Osteocyte (in vitro differentiated cells): ENCODE measurements at places on chromosomes 3 and 15. TPM values are rescaled to one million over a fixed set of nuclear protein-coding genes. Genes with fewer than 3 reads are reported as not detected.

DNA sequence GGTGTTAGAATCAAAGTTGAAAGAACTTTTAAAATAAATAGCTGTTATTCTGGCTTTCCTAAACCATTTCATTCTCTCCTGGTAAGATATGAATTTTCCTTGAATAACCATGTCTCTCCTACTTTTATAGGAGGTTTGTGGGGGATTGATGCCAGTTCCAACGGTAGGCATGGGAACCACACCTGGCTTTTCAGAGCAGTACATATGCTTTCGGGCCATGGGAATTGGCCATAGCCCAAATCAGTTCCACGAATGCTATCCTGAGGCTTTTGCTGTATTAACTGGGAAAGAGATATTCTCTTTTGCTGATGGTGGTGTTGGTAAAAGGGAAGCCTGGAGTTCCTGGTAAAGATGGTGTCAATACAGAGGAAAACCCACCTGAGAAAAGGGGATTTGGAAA is 396.2 kb upstream of the ZNF385D start:
- no peak overlapping the region for H3K27ac ChIP-seq
- no peaks in the 10 kb centered on the region for H3K4me1 ChIP-seq
- H3K27me3 ChIP-seq: peaks cover 2% of the 10 kb centered on the region
- H3K4me3 ChIP-seq: no peak overlapping the region

DNA sequence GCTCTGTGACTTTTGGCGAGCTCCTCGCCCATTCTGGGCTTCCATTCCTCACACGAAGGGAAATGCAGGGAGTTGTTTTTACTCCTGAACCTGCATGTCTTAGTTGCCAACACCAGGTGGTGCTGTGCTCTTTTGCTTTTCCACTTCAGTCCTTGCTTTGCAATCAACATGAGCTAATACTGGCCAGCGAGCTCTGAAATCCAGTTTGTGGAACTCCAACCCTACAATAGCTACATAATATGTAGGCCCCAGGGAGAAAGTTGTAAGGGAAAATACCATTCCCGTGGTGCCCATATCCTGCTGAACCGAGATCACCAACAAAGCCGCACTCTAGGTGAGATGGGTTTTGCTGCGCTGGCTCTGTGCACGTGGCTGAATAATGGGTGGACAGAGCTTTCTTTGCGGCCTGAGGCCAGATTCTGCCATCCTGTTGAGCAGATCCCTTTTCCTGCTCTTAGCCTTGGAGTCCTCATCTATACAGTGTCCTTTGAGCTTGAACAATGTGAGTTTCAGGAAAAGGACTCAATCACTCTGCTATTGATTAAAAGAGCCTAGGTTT is 25.0 kb downstream of the LSM3 start:
- H3K36me3 ChIP-seq: peaks cover 9% of the 10 kb centered on the region
- no peaks in the 10 kb centered on the region for H3K27me3 ChIP-seq
- H3K4me1 ChIP-seq: peaks cover 62% of the 10 kb centered on the region

COL6A5 gene
- not detected in 2 replicates for total RNA-seq

ERICH6 gene
- total RNA-seq: 0.83 TPM in 1 of 2 replicates, not detected in the other
